ENCODE measurements at places on chromosomes 5 and 9.
A peak's percentile ranks its signal among the peaks of the same experiment; 100 is the strongest.

DNA sequence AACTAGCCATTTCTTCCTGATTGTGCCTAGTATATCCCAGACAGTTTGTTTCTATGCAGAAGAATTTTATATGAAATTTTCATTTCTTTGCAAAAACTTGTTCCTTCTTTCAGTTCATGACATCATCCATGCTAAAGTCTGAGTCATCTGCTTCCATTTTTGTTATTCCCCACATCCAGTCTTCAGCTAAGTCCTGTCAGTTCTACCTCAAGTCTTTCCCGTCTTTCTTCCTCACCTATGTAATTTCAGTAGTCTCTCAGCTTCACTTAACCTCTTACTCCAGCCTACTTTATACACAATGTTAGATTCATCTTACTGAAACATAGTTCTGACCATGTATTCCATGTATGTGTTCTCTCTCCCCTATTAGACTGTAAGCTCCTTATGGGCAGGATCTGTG is 39.1 kb downstream of the G3BP1 start:
- DNase-seq: no peak

DNA sequence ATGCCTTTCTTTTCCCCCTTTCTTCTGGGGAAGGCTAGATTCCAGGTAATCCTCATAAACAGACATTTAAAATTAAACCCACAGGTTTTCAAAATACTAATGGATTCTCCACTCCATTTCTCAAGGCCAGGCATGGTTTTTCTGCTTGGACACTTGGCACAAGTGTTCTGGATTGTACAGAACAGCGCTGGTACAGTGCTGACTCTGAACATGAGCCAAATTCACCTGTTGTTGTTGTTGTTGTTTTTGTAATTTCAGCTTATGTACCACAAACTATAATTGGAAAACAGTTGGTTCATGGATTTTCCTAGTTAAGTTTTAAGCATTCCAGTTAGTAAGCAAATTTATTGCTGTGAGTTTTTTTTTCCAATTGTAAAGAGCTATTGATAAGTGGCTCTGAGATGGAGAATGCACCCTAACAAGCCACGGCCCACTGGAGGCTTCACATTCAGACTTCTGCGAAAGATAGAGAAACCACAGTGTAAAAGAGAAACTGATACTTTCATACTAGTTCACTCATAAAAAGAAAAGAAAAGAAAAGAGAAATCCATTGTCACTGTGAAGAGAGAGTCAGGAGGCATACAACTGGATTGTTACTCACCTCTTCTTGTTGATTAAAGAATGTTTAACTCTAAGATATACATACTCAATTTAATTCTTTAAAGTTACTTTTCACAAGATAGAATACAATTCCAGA is 16.2 kb upstream of the ITGA1 start:
- DNase-seq: peak; percentile 21

- DNase-seq: no peak
Measured at GRCh38 chr5:76250463-76250862, 152.6 kb upstream of the IQGAP2 start.

DNA sequence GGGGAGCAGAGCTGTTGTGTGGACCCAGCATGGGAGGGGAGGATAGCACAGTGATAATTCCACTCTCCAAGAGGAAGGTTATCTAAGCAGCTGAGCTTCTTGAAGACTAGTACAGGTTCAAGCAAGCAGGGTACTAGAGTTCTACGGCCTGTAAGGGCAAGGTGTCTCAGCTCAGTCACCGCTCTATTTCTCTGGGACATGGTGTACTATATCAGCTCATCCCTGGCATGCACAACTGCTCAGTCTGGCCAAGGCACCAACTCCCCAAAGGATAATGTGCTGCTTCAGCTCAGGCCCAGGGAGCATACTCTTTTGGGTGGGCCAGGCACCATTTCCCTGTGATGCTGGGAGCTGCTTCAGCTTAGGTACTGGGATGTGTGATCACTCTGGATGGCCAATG is 69.8 kb downstream of the RNF130 start:
- DNase-seq: no peak

DNA sequence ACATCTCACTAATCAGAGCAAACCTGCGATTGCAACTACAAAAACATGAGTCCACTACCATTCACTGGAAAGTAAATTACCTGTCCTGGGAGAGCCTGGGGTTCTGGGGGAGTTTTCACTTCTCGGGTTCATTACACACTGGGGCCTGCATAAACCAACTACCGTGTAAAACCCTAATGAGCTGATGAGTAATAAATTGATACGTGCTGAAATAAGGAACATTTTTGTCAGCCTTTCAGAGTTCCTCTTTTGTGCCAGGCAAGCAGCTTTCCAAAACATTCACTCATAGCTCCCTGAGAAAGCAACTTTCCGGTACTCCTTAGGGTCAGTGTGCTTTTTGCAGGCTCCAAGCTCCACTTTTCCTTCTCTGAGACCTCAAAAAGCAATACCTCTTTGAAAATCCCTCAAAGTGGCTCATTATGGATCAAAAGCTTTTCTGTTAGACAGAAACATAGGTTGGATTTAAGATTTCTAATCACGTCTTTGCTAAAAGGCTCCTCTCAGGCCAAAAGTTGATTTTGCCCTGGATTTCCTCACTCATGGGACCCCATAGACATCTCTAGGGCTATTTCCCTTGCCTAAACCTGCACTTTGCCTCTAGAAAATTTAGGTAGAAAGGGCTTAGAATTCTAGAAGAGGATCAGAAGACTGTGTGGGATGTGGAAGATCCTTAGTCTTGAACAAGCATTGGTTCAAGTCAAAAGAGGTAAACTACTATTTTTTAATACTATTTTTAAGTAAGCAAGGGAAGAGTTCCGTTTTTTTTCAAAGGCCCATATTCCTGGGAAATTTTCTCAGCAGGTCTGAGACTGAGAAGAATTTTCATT is 74.8 kb downstream of the ST8SIA4 start:
- DNase-seq: no peak

GRCh38 chr9:1996156-1996555 is 19.0 kb upstream of the SMARCA2 start:
- no peak for DNase-seq

DNA sequence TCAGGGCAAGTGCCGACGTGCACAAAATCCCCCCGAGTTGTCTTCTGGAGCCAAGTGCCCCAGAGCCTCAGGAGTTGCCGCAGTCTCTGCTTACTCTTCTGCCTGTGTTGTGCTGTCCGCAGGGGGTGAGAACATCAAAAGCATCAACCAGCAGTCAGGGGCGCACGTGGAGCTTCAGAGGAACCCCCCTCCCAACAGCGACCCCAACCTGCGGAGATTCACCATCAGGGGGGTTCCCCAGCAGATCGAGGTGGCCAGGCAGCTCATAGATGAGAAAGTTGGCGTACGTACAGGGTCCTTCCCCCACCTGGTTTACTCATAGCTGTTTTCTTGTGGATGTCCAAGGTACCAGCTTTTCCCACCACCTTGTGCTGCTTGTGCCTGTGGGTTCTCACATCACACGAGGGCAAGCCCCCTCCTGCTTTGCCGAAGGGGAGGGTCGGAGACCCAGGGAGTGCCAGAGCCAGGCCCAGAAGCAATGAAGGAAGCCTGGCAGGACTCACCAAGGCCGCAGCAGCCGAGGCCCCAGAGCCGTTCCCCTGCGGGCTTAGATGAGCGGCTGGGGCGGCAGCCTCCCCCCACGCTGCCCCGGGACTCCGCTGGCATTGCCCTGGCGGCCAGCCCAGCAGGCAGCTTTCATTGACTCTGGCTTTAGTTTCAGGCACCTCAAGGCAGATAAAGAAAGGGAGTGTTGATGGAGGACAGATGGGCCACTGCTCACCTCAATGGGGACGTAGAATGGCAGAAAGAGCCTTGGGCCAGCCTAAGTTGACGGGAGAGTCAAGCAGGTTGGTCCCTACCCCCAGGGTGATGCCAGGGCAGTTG is 33.7 kb upstream of the PRDM12 start:
- no peak for DNase-seq

- no peak for DNase-seq
Measured at GRCh38 chr5:178285399-178286225, 53.0 kb upstream of the PHYKPL start.

GRCh38 chr9:127277099-127277498 is 12.5 kb downstream of the GARNL3 start:
- DNase-seq: no peak

DNA sequence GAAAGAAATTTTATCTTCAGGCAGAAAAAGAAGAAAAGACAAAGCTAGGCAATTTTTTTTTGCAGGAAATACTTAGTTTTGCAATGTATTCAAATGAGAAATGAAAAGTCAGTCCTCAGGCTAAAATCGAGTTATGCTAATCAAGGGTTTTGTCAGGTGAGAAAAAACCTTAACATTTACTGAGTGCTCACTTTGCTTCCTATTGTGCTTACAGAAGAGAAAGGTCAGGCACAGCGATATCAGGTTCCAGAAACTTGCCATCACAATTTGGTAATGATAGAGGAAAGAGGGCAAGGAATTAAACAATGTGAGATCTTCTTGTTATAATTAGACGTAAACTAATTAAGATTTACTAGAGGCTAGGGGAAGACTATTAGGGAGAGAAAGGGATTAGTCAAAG is 431.7 kb upstream of the CTNND2 start:
- no peak for DNase-seq

DNA sequence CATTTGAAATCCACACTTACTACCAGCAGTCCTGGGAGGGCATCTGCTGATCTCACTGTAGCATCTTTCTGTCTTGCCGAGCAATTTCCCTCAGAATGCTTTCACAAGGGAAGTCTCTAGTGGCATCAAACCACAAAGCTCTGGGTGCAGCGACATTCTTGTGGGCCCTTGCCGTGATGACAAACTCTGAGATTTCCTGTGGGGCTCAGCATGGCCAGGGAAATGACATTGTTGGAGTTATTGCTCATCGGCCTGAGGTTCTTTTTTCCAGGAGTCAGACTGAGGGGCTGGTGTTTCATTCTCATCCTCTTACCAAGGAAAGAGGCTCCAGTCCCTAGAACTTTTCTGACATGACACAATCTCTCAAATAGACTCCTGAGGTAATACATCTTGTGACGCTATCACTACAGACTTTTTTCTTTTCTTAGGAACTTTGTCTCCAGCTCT is 51.4 kb downstream of the PFDN1 start:
- peak; percentile 15 for DNase-seq

GRCh38 chr9:2934883-2935282 is 91.0 kb upstream of the PUM3 start:
- no peak for DNase-seq

- DNase-seq: no peak
Measured at GRCh38 chr9:72579880-72580550, 58.6 kb downstream of the TMC1 start.

GRCh38 chr5:2163940-2164490 is 281.3 kb upstream of the IRX4 start:
- no peak for DNase-seq

- no peak for DNase-seq
Measured at GRCh38 chr5:14386884-14387624, 194.5 kb upstream of the OTULINL start.

DNA sequence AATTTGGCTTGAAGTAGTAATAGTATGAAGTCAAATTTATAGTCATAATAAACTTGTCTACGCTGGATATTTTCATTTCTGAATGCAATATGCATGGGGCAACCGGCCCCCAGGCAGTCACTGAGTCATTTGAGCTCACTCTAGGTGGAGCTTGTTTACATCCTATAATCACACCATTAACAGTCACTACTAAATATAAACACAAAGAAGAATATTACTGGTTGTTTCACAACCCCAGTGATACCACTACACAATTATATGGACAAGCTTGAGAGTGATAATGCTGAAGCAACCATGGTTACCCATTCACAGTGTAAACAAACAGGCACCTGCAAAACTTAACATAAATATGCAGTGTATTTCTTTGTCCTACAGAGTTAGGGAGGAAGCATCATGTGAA is 68.7 kb downstream of the MARCHF3 start:
- no peak for DNase-seq

DNA sequence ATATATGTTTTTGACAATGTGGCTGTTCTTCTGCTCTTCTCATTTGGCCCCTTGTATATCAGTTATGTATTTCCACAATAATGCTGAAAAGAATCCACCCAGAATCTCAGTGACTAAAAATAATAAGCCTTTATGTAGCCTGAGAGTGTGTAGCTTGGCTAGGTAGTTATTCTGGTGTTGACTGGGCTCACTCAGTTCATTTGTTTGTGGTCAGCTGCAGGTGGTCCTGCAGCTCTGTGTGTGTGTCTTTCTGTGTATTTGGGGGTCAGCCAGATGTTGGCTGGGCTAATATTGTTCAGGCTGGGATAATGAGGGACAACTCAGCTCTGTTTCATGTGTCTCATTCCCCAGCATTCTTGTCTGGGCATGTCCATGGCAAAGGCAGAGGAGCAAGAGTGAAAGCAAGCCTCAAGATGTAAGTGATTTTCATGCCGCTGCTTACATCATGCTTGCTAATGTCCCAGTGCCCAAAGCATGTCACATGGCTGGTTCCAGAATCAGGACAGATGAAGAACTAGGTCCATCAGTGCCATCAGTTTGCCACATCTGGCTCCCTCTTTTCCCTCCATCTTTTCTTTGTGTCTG is 162.8 kb downstream of the KCTD16 start:
- no peak for DNase-seq

DNA sequence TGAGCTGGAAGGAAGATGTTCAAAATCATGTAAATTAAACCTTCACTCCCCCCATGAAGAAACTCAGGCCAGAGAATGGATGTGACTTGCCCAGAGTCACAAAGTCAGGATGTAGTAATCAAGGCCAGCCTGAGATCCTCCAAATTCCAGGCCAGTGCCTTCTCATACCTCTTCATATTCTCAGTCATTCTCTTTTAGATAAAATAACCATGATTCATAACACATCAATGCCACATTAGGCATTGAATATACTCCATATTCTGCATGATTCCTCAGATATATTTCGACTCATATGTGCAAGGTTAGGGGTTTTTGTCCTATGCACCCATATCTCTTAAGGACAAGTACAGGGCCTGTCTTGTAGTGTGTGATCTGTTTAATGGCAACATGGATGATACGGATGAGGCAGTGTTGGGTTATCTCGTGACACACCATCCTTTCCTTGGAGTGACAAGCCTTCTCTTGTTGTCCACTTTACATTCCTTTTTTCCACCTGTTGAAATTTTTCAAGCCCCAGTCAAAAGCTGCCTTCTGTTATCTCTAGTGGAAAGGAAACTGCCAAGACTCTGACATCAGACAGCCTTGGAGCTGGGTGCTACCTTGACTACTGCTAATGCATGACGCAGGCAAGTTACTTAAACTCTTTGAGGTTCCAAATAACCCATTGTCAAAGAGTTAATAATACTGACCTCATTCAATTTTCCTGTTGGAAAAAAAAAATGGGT is 227.5 kb upstream of the NR4A3 start:
- DNase-seq: no peak

DNA sequence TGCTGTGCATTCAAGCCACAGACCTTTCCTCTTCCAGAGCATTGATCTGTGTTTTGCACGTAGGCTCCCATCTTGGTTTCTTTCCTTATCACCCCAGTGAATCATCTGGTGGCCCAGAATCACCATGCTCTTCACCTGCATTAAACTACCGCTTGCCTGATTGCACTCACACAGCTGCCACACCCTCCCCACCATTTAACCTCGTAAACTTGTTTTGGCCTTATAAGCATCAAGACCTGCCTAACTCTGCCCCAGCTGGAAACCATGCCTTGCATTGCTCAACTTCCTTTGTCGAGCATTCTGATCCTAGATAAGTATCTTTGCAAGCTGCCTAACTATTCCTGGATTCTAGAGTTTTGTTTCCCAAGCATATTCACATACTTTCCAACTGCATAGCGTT is 369.6 kb upstream of the SEMA6A start:
- no peak for DNase-seq

- DNase-seq: no peak
Measured at GRCh38 chr5:52987711-52988331, 1.3 kb upstream of the ITGA2 start.

- no peak for DNase-seq
Measured at GRCh38 chr9:133113949-133114885, 6.8 kb downstream of the RALGDS start.

All from CD8-positive, alpha-beta T cell (primary cell).